WTC11 (cell line): ENCODE measurements at places on chromosomes 13 and 19. TPM values are rescaled to one million over a fixed set of nuclear protein-coding genes. Genes with fewer than 3 reads are reported as not detected.

SYNGR4 gene
- not detected in 3 replicates for total RNA-seq

AMER2 gene
- total RNA-seq = 0.18 to 0.48 TPM (median 0.27 TPM) in 3 replicates

DNA sequence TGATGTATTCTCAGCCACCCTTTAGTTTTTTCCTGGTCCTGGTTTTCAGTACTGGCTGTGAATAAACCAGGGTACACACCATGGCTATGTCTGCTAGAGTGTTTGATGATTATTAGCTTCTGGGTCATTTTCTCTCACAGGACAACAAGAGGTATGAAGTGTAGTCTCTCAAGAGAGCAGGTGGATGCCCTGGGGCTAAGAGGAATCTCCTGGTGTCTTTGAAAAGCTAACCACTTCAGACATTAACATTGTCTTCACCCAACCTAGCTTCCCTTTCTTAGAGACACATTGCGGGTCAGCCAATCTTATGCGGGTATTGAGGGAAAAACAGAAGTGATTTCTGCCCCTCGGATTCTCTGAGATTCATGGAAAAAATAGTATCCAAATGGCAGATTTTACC, 1.6 kb downstream of the ZNF730 start:
- H3K27ac ChIP-seq = peak overlapping the region; percentile 83
- H3K36me3 ChIP-seq = peaks cover 37% of the 10 kb centered on the region
- peaks cover 24% of the 10 kb centered on the region for H3K4me1 ChIP-seq

DNA sequence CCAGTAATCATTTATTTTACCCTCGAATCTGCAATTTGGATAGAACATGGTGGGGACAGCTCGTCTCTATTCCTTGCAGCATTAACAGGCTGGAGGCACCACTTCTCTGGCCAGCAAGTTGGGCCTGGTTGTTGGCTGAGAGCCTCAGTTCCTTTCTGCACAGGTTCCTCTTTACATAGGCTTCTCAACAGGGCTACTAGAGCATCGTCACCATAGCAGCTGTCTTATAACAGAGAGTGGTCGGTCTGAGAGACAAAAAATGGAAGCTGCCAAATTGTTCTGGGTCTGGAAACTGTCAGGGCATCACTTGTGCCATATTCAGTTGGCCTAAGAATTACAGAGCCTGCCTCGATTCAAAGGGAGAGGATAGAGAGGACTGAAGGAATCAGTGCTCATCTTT, 86.7 kb downstream of the DNAJC15 start:
- H3K4me3 ChIP-seq = no peak overlapping the region
- H3K36me3 ChIP-seq = no peaks in the 10 kb centered on the region
- peak overlapping the region; percentile 28; the same call in 1 of the 2 replicates for H3K27ac ChIP-seq
- DNase-seq = no peak

- DNase-seq = no peak
- no peak overlapping the region for H3K4me3 ChIP-seq
- H3K4me1 ChIP-seq = no peaks in the 10 kb centered on the region
Observed at GRCh38 chr13:92989301-92989700, 237.3 kb upstream of the GPC6 start.

DNA sequence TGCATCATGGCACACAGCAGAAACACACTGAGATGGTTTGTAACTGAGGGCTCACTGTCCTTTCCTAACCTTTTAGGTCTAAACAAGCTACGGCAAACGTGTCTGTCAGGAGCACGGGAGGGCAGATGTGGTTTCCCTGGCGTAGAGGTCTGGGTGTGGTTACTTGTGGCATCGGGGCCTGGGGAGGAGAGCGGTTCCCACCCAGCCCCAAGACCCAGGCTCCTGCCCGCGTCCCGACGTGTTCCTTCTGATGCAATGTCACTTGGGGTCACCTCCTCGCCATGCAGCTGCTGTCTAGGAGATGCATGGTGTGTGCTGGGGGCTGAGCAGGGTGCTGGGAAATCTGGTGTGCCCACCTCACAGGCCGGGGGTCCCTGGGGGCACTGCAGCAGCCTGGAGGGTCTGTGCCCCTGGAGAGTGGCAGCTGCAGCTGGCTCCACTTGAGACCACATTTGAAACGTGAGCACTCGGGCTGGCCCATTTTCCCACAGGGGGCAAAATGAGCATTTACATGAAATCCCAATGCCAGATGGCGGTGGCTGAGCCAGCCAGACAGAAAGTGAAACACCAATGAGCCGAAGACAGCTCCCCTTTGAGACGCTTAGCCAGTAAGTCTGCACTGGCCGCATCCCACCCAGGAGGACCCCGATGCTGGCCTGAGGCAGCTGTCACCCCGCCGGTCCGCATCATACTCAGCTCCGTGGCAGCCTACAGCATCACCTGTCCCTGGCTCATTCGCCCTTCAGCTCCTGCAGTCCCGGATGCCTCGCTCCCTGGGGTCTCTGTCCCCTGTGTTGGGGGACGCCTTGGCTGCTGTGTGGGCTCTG, 22.3 kb upstream of the MYDGF start:
- no peaks in the 10 kb centered on the region for H3K4me1 ChIP-seq
- no peak overlapping the region; the same call in 1 of the 2 replicates for H3K27ac ChIP-seq
- no peak overlapping the region for H3K4me3 ChIP-seq
- no peak for DNase-seq
